Central memory CD8-positive, alpha-beta T cell (primary cell): ENCODE measurements at places on chromosomes 16 and 17.

DNA sequence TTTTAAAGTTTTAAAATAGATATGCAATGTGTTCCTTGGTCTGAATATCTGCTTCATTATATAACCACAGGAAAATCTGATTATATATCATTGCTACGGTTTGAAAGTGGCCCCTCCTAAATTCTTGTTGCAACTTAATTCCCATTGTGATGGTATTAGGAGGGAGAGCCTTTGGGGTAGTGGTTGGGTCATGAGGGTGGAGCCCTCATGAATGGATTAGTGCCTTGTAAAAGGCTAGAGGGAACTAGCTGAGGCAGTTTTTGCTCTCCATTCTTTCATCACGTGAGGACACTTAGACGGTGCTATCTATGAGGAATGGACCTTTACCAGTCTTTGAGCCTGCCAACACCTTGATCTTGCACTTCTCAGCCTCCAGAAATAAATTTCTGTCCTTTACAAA is 7.6 kb downstream of the ABCA6 start:
- no peak for DNase-seq

DNA sequence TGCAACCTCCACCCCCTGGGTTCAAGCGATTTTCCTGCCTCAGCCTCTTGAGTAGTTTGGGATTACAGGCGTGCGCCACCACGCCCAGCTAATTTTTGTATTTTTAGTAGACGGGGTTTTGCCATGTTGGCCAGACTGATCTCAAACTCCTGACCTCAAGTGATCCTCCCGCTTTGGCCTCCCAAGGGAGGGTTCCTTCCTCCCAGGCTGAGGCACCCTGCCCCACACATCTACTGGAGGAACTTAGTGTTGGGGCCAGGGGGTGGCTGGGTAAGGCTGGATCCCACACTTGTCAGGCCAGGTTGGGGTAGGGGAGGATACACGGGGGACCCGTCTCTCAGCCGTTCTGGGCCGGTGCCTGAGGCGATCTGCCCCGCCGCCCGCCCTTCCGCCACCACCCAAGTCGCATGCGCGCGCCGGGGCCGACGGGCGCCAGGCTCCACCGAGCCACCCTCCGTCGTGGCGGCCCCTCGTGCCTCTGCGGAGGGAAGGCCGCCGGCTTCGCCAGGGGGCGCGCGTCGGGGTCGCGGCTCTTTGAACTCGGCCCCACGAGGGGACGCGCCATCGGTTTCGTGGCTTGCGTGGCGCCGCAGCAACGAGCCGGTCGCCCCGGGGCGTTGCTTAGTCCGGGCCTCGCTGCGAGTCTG is 15.9 kb downstream of the GRB7 start:
- no peak for DNase-seq

DNA sequence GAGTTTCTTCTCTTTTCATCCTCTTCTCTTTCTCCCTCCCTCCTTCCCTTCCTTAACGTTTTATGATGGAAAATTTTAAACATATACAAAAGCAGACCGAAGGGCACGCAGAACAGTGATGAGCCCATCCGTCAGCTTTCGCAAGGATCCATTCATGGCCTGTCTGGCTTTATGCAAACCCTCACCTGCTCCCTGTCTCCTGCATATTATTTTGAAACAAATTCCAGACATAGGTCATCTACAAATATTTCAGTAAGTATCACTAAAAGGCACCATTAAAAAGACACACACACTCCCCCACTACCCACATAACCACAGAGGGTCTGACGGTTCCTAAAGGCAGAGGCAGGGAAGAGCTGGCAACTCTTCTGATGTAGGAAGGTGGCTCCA is 235.0 kb downstream of the NTN1 start:
- DNase-seq, result no peak

- no peak for DNase-seq
Observed at GRCh38 chr17:49708515-49709183, 885 bp upstream of the SLC35B1 start.

GRCh38 chr16:8717892-8718415 is 43.5 kb downstream of the ABAT start:
- no peak for DNase-seq

DNA sequence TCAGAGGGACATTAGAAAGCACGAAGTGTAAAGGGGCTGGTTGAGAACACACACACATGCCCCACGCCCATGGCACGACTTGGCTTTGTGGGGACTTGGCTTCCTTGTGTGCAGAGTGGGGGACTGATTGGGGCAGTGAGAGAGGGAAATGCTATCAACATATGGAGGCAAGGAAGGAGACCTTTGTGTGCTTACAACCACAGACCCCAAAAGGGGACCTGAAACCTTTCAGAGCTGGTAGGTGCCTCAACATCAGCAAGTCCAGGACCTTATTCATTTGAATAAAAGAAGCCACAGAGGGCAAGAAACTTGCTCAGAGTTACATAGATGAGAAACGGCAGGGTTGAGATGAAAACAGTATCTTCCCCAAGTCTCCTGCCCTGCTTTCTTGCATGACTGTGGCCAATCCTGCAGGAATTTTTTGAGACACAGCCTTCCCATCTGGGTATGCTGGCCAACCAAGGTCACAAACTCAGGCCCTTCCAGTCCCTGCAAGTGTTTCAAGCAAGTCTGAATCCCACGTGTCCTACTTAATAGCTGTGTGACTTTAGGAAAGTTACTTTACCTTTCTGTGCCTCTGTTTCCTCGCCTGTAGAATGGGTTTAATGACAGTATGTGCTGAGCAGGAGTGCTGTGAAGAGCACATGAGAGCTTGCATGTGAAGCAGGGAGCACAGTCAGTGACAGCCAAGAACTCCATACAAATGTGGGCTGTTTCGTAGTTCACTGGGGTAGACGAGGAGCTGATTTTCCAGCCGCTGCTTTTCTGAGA is 26.2 kb downstream of the C16orf78 start:
- DNase-seq, result no peak

- no peak for DNase-seq
Observed at GRCh38 chr17:50257676-50258224, 16.5 kb upstream of the TMEM92 start.
